Activated naive CD4-positive, alpha-beta T cell treated with Interleukin-2 at 50 U/mL for 16 hours (primary cell): ENCODE measurements at places on chromosomes 13 and 19.

DNA sequence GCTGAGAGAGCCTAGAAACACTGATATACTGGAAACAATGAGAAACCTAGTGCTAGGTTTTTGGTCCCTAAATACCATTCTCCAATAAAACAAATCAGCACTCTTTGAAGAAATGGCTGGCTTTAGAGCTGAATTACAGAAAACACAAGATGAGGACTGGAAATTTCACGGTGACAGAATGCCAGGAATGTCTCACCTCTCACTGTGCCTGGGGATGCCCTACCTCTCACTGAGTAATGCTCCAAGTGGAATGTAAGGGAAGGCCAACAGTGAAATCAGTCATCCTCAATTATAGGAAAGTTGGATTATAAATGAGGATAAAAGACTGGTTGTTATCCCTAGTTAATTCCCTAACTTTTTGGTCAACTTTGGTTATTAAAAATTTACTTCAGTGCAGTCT is 259.0 kb downstream of the NALCN start:
- no peak for DNase-seq

DNA sequence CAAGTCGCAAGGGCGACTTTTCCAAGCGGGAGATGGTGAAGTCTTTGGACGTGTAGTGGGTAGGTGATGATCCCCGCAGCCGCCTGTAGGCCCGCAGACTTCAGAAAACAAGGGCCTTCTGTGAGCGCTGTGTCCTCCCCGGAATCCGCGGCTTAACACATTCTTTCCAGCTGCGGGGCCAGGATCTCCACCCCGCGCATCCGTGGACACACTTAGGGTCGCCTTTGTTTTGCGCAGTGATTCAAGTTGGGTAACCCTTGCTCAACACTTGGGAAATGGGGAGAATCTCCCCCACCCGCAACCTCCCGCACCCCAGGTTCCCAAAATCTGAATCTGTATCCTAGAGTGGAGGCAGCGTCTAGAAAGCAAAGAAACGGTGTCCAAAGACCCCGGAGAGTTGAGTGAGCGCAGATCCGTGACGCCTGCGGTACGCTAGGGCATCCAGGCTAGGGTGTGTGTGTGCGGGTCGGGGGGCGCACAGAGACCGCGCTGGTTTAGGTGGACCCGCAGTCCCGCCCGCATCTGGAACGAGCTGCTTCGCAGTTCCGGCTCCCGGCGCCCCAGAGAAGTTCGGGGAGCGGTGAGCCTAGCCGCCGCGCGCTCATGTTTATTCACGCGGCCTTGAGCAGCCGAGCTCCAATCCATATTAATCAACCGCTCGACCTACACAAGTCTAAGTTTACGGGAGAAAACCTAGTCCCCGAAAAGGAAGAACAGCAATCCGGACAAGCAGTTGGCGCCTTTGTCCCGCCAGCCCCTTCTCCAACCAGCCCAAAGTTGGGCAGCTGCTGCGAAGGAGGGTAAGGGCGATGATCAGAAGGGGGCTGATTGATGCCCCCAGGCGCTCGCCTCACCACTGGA is 9.9 kb downstream of the SOX21 start:
- no peak for DNase-seq

DNA sequence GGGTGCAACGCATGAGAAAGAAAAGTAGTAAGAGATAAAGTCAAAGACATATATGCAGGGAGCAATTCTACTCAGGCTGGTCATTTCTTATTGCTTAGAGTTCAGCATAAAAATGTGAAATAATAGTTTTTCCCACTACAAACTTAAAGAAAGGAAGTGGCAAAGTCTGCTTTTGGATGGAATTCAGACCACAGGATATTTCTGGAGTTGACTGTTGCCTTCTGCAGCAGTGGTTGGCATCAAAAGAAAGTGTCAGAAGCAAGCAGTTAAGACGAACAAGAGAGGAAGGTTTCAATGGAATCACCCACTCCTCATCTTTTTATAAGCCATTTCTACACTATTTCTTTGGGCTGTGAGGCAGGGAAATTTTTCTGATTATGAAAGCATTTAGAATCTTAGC is 36.2 kb upstream of the TRPC4 start:
- DNase-seq: no peak

DNA sequence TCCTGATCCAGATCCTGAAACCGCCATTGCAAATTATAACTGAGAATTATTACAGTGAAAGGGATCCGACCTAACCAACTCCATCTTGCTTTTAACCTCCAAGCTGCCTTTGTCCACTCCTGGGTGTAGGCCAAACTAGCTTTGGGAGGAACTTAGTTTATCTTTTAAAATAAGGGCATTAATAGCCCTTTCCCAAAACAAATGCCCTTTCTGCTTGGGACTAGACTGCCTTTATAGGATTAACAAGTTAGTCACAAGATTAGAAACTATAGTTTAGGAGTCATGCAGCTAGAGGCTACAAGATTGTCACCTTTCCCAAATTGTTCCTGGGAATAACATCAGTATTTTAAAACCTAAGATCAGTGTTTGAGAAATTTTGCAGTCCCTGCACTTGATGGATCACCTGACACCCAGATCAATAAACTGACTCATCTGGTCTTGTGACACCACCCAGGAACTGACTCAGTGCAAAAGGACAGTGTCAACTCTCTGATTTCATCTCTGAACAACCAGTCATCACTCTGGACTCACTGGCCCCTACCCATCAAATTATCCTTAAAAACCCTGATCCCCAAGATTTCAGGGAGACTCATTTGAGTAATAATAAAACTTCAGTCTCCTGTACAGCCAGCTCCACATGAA is 4.1 kb upstream of the ZNF841 start:
- no peak for DNase-seq

DNA sequence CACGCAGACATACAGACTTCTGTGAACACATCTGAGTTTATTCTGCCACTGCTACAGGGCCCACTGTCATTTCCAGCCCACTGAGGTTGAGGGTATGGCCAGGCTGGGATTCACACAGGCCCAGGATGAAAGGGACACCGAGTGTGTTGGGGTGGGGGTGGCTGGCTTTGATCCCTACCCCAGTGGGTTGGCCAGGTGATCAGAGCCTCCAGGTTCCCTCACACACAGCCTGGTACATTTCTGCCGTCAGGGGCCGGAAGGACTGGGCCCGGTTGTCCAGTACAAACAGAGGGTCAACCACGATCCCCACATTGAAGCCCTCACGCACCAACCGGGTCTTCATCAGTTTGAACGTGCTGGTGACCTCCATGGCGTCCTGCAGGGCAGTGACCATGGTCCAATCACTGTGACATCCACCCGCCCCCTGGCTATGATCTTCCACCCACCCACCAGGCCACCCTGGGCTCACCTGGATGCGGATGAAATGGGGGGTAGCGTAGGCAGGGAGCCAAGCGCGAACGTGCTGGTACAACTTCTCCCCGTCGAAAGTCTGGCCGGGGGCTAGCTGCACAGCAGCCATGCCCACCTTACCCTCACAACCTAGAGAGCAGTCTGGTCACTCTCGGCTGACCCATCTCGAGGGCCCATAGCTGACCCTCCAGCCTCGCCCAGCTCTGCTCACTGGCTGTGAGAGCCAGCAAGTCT is 13.3 kb downstream of the SLC27A5 start:
- no peak for DNase-seq

DNA sequence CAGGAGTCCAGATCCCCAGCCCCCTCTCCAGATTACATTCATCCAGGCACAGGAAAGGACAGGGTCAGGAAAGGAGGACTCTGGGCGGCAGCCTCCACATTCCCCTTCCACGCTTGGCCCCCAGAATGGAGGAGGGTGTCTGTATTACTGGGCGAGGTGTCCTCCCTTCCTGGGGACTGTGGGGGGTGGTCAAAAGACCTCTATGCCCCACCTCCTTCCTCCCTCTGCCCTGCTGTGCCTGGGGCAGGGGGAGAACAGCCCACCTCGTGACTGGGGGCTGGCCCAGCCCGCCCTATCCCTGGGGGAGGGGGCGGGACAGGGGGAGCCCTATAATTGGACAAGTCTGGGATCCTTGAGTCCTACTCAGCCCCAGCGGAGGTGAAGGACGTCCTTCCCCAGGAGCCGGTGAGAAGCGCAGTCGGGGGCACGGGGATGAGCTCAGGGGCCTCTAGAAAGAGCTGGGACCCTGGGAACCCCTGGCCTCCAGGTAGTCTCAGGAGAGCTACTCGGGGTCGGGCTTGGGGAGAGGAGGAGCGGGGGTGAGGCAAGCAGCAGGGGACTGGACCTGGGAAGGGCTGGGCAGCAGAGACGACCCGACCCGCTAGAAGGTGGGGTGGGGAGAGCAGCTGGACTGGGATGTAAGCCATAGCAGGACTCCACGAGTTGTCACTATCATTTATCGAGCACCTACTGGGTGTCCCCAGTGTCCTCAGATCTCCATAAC is at the start of gene APOE:
Gene APOE, plus strand, starts transcription at position 360 of the 724 bp plus-strand sequence. CDS start 829 bp downstream, outside the sequence.
- no peak for DNase-seq

DNA sequence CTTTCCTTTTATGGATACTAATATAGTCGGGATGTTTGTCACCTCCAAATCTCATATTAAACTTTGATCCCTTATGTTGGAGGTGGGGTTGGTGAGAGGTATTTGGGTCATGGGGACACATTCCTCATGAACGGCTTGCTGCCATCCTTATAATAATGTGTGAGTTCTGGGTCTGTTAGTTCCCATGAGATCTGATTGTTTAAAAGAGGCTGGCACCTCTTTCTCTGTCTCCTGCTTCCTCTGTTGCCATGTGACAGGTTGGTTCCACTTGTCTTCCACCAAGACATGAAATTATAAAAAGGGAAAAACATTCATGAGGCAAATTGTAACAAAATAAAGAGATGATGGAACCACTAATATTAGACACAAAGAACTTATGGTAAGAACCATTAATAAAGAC is 107.8 kb upstream of the ATXN8OS start:
- DNase-seq: no peak

DNA sequence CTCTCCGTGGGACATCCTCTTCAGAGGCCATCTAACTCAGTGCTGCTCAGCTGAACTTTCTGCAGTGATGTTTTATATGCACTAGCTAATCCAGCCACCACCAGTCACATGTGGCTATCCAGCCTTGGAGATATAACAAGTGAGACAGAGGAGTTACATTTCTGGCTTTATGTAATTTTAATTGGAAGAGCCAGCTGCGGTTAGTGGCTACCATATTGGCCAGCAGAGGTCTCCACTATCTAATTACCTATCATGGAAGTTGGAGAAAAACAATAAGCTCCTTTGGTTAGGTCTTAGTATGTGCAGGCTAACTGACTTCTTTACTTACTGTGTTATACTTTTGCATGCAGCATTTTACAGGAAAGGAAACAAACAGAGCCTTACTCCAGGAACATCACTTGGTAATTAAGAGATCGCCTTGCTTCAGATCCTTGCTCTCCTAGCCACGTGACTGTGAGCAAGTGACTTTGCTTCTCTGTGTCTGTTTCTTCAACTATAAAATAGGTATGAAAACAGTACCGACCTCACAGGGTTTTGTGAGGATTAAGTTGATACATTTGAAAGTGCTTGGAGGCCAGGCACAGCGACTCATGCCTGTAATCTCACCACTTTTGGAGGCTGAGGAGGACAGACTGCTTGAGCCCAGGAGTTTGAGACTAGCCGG is 1.6 kb upstream of the KLK10 start:
- DNase-seq: no peak

- DNase-seq: no peak
These were observed at the start of gene ERVV-1 for GRCh38 chr19:53013621-53014020. TSS of gene ERVV-1 (plus strand) at chr19:53013921. CDS start at chr19:53014091, 170 bp downstream.
